ENCODE measurements at places on chromosomes 13 and 19. TPM values are rescaled to one million over a fixed set of nuclear protein-coding genes. Genes with fewer than 3 reads are reported as not detected.

- DNase-seq: no peak
Observed at GRCh38 chr19:14576363-14576762, 4.5 kb upstream of the NDUFB7 start.

Gene TMEM59L
- total RNA-seq: 2.0 TPM

DNA sequence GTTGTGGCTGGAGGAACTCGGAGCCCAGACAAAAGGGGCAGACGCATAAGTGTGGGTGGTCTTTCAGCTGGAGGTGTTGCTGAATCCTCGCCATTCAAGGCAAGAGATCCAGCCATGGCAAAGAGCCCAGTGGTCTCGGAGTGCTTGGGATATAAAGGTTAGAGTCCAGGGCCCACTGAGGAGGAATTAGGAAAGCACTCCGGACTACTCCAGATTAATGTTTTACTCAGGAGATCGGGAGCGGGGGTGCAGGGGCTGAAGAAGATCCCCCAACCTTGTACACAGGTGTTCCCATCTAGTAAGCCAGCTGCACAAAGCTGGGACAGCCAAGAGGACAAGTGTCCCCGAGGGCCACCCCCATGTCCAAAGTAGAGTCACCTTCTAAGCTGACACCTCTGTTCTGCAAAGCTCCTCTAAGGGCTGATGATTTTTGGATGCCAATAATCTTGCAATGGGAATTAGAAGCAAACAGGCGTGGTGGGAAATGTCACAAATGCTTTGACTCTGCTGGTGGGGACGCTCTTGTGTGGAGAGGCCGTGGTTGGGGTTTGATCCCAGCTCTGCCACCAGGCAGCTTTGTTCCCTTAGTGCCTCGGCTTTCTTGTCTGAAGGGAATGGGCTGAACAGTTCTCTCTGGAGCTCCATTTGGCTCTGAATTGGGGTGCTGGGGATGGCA is 194.3 kb upstream of the SOX1 start:
- no peak for DNase-seq

- DNase-seq: no peak
Observed at GRCh38 chr13:35858665-35859064, 272.5 kb downstream of the DCLK1 start.

DNA sequence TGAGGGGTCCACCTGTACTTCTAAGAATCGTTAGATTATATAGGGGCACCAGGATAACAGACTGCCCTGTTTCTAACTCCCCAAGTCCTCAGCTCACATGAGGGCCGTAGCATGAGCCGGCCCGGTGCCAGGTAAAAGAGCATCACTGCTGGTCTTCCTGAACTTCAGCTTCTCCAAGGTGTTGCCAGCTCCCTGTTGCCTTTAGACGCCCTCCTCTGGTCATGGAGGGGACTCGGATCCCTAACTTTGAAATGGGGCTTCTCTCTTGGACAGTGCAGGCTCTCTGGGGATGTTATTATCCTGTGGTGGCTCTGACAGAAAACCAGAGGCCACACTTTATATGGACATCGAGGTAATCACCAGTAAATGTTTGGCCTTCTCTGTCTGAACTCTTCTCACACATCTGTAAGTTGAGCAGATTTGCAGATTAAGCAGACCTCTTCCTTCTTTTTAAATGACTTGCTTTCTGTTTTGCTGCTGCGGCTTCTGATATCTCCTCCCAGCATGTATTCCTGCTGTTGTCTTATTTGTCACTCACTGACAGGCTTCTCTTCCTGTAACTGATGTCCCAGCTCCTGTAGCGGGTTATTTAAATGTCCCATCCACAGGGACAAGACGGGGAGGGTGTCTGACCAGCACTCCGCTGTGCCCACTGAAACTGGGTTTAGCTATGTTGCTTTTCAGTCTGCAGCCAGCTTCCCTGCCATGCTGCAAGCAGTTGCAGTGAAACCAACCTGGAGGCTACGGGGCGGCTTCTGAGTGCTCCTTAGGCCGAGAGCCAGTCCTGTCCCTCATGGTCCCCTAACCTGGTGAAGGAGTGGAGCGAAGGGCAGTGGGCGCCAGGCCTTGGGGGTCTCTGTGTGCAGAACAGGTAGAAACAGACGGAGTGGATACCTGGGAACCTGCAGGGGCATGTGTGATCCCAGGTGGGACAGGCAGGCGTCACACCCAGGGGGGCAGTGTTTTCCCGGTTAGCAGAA is 39.2 kb downstream of the TSSK6 start:
- no peak for DNase-seq

DNA sequence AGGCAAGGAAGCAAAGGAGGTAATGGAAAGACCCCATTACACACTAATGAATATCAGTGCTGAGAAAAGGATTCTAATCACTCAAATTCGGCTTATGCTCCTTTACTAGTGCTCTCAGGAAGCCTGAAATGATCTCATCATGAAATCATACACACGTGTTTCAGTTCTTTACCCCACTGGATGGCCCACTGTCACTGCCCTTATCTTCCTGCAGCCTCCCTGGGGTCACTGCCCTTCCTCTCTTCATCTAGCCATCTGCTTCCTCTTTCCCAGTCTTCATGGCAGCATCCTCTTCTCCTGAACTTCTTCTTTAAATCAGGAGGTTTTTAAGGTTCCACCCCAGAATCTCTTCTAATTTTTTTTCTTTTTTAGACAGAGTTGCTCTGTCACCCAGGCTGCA is 27.9 kb upstream of the EEF1AKMT1 start:
- no peak for DNase-seq

GRCh38 chr13:107427536-107427935 is 787.8 kb downstream of the LIG4 start:
- no peak for DNase-seq

DNA sequence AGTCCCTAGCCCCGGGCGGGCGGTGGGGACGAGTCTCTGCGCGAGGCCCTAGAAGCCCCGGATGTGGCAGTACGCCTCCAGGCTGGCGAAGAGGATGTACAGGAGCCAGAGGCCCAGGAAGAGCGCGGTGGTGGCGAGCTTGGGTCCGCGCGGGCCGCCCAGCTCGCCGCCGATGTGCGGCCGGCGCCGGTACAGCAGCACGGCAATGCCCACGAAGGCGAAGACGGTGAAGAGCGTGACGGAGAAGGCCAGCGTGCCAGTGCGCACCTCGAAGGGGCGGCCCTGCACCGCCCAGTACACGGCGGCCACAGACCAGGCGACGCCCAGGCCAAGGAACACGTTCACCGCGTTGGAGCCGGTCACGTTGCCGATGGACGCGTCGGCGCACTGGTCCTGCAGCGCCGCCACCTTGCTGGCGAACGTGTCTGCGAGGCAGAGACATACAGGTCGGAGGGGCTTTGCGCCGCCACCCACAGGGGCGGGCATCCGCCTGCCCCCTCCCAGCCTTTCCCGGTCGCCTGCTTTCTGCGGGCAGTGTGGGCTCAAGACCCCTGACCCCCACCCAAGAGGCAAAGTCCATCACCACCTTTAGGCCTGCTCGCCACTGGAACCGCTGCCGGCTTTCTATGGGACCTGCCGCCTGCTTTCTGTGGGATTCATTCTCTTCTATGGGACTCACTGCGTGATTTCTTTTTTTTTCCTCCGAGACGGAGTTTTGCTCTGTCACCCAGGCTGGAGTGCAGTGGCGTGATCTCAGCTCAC is 10.9 kb upstream of the MEIS3 start:
- DNase-seq: no peak

DNA sequence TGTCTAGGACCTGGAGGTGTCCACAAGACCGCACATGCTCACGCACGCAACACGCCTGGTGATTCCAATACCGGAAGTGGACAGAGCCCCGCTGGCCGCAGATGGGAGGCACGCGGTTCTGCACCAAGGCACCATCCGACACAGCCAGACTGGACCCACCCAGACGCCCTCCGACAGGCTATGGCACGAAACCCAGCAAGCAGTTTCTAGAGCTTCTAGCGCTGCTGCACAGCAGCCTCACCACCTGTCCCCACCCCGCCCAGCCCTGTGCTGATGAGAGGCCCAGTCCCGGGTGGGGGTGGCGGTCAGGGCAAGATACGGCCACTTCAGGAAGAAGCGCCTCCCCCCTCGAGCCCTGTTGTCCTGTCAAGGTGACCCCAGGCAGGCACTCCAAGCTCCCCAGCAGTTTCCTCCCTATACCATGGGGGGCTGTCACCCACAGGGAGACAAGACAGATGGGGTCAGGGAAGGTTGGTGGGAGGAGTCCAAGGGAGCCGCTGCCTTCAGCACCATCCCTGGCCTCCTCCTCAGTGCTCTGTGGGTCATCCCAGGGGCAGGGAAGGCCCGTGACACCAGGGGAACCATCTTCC is 11.3 kb downstream of the LSM4 start:
- no peak for DNase-seq

GRCh38 chr13:49357694-49358093 is 86.2 kb downstream of the CAB39L start:
- DNase-seq: no peak

GRCh38 chr13:23134542-23134941 is 46.2 kb upstream of the SGCG start:
- no peak for DNase-seq

Gene PSG3
- total RNA-seq: not detected

- no peak for DNase-seq
Observed at GRCh38 chr19:55228403-55229031, at the start of gene TMEM86B. Gene TMEM86B, minus strand, starts transcription at chr19:55228763. Its CDS starts 22 bp downstream, at chr19:55228741.

- no peak for DNase-seq
Observed at GRCh38 chr19:46000491-46001246, 5.4 kb downstream of the CCDC61 start.

Gene PNMA8B
- 2.5 TPM for total RNA-seq

Gene CTXN1
- 0.96 TPM for total RNA-seq

Gene CELF5
- total RNA-seq: not detected

Gene PSG2
- total RNA-seq: not detected

DNA sequence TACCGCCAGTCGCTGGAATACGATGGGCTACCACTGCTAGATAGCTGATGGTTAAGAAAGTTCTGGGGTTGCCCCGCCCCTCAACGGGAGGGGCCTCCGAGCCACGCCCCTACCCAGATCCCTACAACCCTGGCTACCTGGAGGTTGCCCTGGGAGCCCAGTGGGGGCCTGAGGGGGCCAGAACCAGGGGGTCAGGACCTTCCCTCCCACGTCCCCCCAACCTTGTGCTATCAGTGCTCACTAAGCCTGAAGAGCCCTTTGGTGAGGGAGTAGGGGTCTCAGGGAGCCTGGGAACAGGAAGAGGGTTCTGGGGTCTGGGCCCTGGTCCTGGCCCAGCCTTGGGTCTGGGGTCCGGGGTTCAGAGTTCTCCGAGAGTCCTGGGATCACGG is 8.9 kb downstream of the OCEL1 start:
- no peak for DNase-seq

Gene COL5A3
- 30.2 TPM for total RNA-seq

DNA sequence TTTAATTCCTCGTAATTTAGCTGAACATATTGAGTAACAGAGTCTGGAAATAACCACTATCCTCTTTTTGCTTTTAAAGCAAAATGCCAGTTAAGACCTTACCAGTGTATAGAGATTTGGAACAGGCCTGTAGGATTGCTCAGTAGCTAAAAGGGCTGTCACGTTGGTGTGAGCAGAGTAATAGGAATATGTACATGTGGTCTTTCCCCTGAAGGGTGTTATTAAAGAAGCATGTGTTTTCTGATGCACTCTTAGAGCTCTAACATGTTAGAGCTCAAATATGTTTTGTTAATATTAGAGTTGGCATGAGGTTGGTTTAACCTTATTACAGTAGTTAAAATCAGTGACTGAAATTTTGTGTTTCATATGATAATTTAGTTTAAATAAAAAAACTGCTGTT is 172.9 kb downstream of the PDS5B start:
- no peak for DNase-seq

Gene CIC
- 57.9 TPM for total RNA-seq

GRCh38 chr13:103130681-103131210 is 64.5 kb upstream of the SLC10A2 start:
- no peak for DNase-seq

Gene PBX4
- 2.0 TPM for total RNA-seq

GRCh38 chr13:22801402-22802003 is 379.3 kb upstream of the SGCG start:
- DNase-seq: no peak

Gene CXCL17
- total RNA-seq: not detected

DNA sequence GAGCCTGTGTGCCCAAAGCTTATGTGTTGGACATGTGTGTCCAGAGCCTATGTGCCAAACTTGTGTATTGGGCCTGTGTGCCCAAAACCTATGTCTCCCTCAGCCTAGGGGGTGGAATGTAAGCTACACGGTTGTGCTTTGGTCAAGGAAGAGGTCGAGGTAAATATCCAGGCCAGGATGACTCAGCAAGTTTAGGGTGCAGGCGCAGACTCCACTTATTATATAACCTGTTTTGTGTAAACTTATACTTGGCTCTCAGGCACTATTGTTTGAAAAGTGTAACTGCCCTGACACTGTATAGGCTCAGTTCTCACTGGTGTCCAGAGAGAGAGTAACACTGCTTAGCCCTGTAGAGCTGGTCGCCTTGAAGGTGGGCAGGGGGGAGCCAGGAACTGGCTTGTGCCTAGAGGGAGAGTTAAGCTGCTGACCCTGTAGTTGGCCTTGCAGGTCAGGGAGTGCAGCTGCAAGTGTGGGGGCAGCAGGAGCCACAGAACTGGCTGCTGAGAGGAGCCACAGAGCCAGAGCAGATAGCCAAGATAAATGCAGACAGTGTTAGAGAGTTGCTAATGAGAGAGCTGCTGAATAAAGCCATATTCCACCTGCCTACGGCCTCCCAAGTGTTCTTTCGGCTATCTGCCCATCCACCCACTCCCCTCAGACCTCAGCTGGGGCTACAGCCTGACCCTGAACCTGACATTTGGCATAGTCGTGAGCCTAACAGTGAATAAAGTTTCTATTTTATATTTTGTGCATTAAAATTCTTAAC is 517.2 kb upstream of the SLITRK1 start:
- DNase-seq: no peak

GRCh38 chr13:50969691-50970090 is 60.1 kb downstream of the RNASEH2B start:
- DNase-seq: no peak

Gene ACER1
- not detected for total RNA-seq

DNA sequence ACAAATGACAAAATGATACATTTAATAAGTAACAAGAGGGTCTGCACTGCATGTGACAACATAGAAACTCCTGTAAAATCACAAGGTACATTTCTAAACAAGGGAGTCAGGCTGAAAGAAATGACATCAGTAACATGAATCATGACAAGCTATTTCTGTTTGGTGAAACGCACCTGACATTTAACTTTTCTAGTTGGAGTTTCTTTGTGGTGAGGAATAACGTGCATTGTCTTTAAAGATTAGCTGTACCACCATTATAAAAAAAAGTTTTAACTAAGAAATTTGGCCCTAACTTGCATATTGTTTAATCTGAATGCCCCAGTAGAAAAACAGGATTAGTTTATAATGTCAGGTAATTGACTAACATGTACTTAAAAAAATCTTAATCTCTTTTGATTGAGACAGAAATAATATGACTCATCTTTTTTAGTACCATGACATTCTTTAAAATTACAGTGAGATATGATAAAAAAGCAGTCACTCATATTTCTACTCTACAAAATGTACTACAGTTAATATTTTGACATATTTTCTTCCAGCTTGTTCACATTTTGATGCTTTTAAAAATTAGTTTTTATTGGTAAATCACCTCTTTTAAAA is 418.2 kb downstream of the KLF12 start:
- DNase-seq: no peak

GRCh38 chr13:109957875-109958274 is 171.5 kb upstream of the IRS2 start:
- DNase-seq: no peak

- no peak for DNase-seq
Observed at GRCh38 chr13:40275636-40276035, 390.8 kb downstream of the FOXO1 start.

Gene HIF3A
- total RNA-seq: 27.4 TPM

Gene POGLUT2
- total RNA-seq: 3.8 TPM

Gene SH2D3A
- total RNA-seq: 0.55 TPM
